ENCODE measurements at places on chromosomes 4 and X.

DNA sequence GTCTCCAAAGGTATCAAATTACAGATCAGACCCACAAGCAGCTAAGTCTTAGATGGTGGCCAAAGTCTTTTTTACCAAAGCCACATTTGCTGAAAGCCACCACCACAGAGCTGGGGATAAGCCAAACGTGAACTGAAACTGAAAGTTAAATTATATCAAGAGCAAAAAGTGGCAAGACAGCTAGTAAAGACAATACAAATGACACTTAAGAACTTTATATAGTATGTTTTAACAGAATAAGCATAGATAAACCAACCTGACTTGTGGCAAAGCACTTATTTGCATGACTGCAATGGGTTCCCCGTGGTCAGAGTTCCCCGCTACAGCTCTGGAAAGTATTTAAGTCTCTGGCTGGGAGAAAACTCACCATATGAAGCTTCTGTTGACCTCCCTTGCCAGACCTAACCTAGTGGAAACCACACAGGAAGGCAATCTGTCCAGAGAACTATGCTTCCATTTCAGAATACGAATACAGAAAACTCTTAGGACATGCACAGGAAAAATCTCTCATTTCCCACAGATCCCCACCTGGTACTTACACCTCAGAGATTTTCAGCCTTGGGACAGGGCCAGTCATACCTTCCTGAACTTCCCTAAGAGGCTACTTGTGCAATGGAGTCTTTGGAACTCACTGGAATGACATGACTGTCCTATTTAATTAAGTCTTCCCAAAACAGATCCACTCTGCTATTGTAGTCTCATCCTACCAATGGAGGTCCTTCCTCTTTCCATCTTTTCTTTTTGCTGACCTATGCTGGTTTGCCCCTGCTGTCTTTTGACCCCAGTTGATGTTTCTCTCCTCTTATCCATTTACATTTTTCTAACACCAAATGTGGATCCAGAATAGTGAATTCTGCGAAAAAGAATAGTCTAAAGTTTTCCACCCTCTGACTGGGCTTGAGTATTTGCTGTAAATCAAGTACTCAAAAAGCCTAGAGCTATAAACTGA, 225.1 kb downstream of the NR3C2 start:
- DNase-seq = no peak

DNA sequence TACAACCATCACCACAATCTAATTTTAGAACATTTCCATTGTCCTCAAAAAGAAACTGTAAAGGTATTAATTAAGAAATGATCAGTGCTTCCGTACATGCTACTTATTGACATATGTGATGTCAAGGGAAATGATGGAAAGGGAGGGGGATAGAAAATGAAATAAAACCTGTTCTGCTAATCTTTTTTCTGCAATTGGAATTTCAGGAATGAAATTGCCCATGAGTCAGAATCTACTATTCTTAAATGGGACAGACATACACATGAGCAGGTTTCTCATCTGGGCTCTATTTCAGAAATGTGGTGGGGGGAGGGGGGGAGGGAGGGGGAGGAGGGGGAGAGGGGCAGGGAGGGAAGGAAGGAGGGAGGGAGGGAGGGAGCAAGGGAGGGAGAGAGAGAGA, 91.0 kb downstream of the SHROOM4 start:
- no peak for DNase-seq

DNA sequence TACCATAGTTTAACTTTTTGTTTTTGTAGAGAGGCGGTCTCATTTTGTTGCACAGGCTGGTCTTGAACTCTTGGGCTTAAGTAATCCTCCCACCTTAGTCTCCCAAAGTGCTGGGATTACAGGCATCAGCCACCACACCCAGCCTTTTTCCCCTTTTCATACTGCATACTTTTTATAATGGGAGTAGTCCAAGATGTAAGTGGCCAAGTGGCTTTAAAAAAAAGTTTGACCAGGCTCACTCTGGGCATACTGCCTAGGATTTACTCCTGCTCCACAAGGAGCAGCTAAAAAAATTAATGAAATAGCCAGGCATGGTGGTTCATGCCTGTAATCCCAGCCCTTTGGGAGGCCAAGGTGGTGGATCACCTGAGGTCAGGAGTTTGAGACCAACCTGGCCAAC, 6.0 kb downstream of the GRSF1 start:
- no peak for DNase-seq

DNA sequence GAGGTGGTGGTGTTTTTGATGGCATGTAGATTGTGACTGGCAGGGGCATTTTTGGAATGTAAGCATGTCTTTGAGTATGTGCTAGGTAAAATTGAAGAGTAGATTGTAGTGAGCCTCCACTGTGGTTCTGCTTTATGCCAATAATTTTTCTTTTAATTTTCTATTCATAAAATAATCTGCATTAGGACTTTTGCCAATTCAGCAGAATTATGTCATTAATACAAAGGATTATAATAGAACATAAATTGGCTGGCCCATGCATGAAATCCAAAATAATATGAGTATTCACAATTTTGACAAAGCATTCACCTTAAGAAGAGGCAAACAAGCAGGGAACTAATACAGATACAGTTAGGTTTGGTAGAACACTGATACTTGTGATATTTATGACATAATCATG, 14.9 kb upstream of the TMPRSS11E start:
- DNase-seq = no peak

DNA sequence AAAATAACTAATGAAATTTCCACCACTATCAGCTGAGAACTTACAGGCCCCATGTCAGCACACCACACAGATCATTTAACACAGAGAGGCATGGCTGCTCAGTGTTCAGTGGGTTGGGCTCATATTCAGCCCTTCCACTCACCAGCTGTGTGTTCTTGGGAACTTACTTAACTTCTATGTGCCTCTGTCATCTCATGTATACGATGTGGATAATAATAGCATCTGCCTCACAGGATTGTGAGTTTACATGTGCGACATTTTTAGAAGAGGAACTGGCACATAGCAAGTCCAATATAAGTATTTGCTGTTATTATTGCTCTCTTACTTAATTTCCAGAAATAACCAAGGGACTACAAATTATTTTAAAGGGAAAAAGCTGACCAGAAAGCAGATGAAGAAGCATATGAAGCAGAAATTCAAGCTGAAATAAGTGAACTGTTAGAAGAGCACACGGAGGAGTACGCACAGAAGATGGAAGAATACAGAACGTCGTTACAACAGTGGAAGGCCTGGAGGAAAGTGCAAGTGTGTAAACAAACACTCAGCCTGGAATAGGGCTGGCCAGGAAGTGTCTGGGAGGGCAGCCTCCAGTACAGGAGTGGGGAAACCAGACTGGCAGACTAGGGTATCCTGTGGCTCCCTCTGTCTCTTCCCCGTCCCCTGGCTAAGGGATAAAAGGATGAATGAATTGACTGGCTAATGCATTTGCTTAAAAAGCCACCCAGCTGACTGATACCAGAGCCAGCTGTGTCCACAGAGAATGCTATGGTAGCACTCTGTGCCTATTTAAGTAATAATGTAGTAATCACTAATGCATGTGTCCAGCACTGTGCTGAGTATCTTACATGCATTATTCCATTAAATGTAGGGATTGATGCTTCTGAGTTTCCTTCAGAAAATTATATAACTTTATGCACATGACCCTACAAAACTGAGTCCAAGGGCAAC, 67.1 kb downstream of the CC2D2A start:
- DNase-seq = no peak

DNA sequence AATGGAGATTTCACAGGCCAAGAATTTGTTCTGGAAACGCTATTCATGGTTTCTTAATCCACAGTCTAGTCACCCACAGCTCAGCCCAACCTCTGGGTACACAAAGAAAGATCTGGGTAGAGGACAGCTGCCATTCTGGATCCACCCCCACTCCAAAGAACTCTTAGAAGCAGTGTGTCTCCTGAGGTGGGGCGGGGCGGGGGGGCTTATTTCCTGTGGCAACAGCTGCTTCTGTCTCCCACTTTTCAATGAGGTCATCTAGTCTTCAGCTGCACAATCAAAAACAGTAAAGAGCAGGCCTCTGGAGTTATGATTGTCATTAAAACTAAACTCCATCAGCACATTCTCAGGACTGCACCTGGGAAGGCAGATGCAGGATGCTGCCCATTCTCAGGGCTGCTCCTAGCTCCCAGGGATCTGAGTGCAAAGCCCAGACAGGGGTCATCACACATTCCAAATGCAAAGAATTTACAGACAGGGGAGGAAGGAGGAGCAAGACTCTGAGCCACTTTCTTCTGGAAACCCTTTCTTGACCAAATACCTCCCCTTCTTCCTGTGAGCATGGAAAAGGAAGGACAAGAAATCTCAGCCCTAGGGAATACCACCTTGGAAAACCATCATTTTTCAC, 207.3 kb downstream of the HS6ST2 start:
- DNase-seq = no peak

GRCh38 chrX:41036668-41037326, 48.4 kb upstream of the USP9X start:
- no peak for DNase-seq

GRCh38 chrX:39820938-39821708, 276.6 kb downstream of the BCOR start:
- no peak for DNase-seq

DNA sequence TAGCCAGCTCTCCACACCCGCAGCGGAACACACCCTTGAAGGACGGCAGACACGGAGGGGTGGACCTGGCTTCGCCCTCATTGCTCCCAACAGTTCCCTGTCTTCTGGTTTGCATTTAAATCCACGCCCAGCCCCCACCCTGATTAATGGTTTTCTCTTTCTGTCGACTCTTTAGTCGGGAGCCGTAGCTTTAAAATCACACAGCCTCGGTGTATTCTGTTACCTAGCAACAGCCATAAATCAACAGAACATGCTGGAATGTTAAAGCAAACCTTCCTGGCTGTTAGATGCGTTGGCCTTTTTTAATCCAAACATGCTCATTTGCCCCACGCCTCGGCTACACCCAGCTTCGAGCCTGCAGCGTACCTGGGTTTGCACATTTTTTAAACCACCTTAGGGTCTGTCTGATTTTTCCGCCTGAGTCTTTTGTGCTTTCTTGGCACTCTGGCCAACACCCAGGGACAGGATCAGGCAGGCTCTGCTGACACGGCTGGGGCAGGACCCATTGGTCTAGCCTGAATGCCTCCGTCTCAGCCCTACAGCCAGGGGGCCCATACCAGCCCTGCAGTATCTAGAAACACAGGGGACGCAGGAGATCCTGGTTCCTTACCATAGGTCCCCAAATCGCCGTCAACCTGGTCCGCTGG, 21.4 kb upstream of the PPP2R2C start:
- DNase-seq = no peak

DNA sequence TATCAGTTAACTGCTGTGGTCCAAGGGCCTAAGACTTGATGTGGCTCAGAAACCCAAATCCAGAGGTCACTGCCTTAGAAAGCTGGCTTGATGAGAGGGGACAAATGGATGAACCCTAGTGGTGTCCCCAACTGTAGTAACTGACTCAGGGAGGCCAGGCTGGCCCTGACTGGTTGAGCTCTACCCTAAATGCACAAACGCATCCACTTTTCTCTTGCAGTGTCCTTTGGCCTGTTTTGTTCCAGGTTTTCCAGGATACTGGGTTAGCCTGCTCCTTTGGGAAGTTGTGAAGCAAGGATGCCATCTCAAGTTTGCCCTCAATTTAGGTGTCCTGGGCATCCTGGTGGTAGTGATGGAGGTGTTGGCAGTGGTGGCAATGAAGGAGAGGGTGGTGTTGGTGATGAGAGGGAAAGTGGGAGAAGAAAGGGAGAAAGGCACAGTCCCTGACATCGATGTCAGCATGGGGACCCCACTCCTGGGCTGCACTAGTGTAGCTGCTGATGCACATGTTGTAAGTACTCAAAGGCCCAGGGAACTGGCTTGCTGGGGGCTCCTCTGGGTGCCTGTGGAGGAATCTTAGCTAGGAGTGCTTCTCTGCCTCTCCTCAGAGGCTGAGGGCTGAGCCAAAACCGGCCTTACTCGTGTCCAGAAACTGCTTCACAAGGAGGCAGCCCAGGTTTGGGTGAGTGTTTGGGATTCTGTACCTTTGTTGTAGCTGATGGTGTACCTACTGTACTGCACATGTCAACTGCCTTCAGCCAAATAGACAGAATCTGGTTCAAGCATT, 2.9 kb upstream of the HAND2 start:
- DNase-seq = no peak

GRCh38 chrX:134137341-134137740, 99.6 kb upstream of the CCDC160 start:
- DNase-seq = no peak

- no peak for DNase-seq
Measured at GRCh38 chr4:61831987-61832386, 631.9 kb downstream of the ADGRL3 start.

DNA sequence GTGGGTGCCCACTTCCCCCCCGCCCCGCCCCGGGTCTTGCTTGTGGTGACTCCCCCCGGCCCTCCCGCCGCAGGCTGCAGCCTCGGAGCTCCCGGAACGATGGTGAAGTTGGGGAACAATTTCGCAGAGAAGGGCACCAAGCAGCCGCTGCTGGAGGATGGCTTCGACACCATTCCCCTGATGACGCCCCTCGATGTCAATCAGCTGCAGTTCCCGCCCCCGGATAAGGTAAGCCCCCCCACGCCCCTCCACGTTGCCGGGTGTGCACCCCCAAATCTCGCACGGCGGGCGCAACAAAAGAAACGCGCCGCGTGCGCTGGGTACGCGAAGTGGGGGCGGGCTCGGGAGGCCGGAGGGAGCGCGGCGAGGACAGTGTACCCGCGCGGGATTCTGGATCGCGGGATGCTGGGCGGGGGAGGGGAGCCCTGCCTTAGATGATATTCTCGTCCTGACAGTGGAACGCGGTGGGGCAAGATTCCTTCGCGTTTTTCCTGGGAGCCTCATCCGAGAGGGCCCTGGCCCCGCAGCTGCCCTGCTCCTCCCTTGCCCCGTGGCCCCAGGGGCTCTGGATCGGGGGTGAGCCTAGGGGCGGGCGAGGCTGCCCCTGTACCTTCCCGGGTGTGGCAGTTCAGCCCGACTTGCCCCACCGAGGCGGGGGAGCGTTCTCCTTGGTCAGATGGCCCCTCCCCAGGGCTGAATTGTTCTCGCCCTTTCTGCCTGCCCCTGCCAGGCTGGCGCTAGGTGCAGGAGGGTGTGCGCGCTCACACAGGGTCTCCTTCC, 819 bp downstream of the NSG1 start:
- no peak for DNase-seq

- DNase-seq = no peak
Measured at GRCh38 chr4:155745984-155746383, 12.8 kb upstream of the GUCY1B1 start.

All from stimulated activated CD8-positive, alpha-beta memory T cell treated with anti-CD3 and anti-CD28 coated beads, Interleukin-7, amount 100 ng/mL, for 24 hours (primary cell).